ENCODE measurements at places on chromosomes 4 and X.

- no peak for DNase-seq
Measured at GRCh38 chr4:163165217-163166017, 1.3 kb downstream of the NAF1 start.

DNA sequence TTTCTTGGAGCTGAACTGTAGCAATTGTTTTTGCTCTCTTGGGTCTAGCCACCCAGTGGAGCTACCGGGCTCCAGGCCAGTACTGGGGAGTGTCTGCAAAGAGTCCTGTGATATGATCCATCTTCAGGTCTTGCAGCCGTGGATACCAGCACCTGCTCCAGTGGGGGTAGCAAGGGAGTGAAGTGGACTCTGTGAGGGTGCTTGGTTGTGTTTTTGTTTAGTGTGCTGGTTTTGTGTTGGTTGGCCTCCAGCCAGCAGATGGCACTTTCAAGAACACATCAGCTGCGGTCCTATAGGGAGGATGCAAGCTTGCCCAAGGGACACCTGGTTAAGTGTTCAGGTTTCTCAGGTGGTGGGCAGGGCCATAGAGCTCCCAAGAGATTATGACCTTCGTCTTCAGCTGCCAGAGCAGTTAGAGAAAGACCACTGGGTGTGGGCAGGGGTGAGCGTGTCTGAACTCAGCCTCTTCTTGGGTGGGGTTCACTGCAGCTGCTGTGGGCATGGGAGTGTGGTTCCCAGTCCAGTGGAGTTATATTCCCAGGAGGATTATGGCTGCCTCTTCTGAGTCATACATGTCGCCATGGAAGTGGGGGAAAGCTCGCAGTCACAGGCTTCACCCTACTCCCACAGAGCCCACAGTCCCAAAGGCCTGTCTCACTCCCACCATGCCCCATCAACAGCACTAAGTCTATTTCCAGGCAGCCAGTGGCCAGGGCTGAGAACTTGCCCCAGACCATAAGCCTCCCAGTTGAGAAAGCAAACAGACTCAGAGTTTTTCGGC lies 811.6 kb downstream of the GLUD2 start:
- no peak for DNase-seq

GRCh38 chr4:165758086-165758485 lies 115.0 kb upstream of the TLL1 start:
- no peak for DNase-seq

DNA sequence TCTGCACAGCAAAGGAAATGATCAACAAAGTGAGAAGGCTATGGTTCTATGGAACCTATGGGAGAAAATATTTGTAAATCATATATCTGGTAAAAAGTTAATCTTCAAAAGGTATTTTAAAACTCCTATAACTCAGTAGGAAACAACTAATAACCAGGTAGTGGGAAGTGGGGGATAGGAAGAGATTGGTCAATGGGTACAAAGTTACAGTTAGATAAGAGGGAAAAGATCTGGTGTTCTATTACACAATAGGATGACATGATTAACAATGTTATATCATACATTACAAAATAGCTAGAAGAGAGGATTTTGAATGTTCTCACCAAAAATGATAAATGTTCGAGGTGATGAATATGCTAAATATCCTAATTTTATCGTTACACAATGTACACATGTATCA lies 46.3 kb downstream of the NDNF start:
- DNase-seq, result no peak

DNA sequence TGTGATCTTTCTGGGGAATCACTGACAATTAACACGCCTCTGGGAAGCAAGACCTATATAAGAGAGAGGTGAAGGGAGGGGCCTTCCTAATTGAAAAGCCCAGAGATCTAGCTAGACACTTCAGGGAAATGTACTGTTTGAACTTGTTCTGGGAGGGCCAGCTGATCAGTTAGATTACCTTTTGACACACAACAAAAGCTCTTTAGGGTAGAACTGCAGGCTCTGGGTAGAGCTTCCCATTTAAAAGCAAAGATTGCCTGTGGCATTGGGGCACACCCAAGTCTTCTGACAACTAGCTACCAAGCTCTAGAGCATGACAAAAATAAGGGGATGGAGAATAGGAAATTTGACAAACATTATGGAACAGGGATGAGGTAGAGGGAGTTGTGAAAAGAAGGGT lies 26.3 kb downstream of the AREG start:
- DNase-seq, result no peak

- no peak for DNase-seq
Measured at GRCh38 chrX:65610040-65610439, 57.4 kb upstream of the MSN start.

DNA sequence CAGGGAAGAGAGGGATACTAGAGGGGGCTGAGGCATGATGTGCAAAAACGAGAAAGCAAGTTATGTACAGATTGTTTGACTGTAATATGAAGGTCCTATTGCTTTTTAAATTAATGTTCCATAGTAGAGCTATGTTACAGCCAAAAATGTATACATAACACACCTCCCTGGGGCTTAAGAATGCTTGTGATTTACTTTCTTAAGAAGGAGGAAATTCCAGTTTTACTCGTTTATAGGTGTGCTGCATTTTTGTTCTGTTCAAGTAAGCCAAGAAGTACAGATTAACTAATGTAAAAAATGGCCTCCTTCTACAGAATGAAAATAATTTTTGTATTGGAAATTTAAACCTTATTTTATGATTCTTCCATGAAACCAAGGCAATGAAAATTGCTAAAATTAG lies 614.4 kb upstream of the NR3C2 start:
- no peak for DNase-seq

- no peak for DNase-seq
Measured at GRCh38 chr4:57369446-57369845, 259.3 kb upstream of the IGFBP7 start.

GRCh38 chr4:154574311-154574710 lies 11.5 kb downstream of the FGB start:
- DNase-seq, result no peak

DNA sequence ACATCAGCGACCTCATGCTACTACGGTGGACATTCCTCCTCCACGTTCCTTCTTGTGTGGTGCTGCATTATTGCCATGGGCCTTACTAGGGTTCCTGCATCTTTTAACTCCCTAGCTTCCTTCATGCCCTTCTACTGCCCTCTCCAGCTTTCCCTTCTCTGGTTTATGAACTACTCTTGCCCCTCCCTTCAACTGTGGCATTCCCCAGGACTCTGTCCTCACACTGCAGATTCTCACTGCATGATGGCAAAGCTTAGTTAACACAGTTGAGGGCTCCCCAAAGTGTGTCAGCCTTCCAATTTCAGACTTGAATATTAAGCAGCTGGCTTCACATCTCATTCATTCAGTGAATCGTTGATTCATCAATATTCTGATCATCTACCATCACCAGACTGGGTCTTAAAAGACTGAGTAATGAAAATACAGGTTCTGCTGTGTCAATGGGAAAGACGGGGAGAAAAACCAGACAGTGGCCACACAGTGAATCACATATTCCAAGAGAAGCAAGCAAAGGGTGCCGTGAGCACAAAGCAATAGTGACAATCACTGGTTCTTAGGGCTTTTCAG lies 53.0 kb downstream of the ZFX start:
- DNase-seq, result no peak

GRCh38 chr4:10296730-10297129 lies 160.5 kb downstream of the ZNF518B start:
- DNase-seq, result no peak

DNA sequence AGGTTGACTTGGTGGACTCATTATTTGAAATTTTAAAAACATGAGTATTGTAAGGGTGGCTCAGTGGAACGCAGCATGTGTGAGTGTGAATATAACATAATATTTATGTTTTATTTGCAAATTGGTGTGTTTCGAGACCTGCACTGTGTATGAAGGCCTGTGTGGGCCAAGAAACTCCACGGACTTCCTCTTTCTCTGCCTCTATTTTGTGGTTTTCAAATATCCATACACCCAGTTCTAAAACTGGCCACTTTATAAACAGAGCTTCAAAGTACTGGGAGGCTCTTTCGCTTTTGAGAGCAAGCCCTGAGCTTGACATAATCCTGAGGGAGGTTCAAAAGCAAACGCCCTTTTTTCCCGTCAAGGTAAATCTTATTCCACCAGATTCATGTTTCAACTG lies 187.7 kb downstream of the GPAT3 start:
- DNase-seq, result no peak

DNA sequence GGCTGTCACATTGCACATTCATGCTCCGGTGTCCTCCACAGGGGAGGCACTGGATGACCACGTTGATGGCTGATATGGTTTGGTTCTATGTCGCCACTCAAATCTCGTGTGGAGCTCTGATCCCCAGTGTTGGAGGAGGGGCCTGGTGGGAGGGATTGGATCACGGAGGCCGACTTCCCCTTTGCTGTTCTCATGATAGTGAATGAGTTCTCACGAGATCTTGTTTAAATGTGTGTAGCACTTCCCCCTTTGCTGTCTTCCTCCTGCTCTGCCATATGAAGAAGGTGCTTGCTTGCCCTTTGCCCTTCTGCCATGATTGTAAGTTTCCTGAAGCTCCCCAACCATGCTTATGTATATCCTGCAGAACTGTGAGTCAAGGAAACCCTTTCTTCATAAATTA lies 22.3 kb upstream of the NAT8L start:
- DNase-seq, result no peak

DNA sequence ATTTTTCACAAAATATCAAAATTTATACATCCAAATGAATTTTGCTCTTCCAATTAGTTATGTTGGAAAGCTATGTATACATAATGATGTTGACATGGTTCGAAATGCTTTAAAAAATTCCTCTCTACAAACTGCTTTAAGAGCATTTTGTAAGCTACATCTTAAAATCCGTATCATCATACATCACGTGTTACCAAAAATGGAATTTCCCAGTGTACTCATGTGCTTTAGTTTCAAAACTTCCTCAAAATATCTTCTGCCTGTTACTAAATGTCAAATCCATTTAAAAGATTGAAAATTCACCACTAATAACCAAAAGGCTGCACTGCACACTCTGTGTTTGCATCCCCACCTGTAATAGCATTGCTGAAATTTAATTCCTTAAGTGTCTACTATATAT lies 87.9 kb downstream of the WDFY3 start:
- no peak for DNase-seq

DNA sequence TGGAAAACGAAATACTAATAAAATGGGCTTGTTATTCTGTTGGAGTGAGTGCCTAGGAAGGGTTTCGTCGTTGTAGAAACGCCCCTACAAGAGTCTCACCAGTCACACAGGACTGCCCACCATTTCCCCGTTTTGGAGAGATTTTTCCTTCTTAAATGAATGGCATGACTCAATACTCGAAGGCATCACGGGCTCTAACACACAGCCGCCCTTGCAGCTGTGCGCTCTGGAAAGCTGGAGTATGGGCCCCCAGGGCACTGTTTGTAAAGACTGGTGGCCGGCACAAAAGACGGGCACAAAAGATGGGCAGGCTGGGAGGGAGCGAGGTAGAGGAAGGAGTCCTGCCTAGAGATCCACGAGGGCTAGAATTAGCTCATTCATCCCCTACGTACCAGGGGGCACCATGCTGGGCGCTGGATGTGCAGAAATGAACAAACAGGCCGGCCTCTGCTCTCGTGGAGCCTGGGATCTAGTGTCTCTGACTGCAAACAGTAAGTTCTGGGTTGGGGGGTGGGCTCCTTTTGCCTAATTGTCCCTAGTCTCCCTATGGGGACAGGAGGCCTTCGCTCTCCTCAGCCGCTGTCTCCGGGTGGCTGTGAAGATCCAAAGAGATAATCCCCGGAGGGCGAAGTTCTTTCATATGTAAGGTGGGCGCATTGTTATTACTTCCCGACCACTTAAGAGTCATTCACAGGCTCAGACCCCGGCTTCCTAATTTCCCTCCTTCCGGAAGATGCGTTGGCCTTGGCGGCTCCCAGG lies 1.0 kb upstream of the SFRP2 start:
- DNase-seq, result no peak

DNA sequence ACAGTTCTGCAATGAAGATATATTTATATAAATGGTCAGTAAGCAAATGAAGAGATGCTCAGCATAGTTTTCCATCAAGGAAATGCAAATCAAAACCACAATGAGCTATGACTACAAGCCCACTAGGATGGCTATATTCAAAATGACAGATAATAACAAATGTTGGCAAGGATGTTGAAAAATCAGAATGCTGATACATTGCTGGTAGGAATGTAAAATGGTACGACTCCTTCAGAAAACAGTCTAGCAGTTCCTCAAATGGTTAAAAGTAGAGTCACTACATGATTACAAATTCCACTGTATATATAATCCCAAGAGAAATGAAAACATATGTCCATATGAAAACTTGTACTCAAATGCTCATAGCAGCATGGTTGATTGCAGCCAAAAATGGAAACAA lies 425.0 kb upstream of the ATOH1 start:
- DNase-seq, result no peak

- no peak for DNase-seq
Measured at GRCh38 chr4:164876700-164877324, at the start of gene APELA. Gene APELA (plus strand): TSS chr4:164877178. CDS start chr4:164877332, 154 bp downstream.

GRCh38 chr4:152920768-152921167 lies 15.4 kb upstream of the FHDC1 start:
- DNase-seq, result no peak

GRCh38 chr4:4618847-4619246 lies 77.0 kb upstream of the STX18 start:
- no peak for DNase-seq

DNA sequence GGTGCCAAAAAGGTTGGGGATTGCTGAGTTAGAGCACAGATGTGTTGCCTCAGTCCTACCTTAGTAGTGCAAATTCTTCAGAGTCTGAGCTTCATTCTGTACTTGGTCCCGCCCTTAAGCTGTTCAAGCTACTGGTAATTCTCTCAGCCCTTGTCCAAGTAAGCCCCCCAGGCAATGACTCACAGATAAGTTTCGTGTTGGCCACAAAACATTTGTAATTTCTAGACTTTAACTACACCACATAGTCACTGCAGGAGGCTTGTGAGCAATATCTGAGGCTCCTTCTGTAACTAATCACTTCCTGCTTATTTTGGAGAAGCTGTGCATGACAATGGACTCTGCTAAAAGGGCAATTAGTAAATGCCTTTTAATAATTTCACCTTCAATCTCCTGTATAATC lies 1420.5 kb downstream of the PCDH7 start:
- no peak for DNase-seq

DNA sequence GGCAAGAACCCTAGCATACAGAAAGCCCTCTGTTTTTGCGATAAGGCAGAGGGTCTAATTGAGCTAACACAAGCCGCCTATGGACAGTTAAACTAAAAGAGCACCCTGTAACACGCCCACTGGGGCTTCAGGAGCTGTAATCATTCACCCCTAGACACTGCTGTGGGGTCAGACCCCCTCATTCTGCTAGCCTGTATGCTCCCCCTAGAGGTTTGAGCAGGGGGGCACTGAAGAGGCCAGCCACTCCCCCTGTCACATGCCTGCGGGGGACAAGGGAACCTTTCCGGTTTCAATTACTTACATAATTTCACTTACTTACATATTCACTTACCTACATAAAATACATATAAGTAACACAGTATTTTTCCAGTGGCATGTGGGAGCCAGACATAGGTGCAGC lies 469.5 kb upstream of the FAM241A start:
- no peak for DNase-seq

DNA sequence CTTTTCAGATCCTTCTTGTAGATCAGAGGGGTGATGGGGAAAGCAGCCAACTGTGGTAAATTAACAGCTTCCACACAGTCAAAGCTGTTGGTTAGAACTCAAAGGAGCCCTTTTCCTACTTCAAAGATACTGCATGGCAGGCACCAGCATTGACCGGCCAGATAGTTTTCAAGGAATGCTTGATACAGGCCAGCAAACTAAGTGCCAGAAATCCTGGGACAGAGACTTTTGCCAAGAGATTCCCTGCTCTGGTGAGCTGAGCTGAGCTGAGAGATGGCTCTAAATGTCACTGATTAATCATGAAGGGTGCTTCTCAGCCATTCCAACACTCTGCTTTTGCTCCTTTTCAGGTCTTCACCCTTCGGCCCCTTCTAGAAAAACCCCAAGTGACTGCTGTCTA lies 131.6 kb upstream of the MED14 start:
- DNase-seq, result no peak

- DNase-seq, result no peak
Measured at GRCh38 chr4:6668391-6668790, 25.3 kb upstream of the S100P start.

All from stimulated activated CD8-positive, alpha-beta memory T cell treated with anti-CD3 and anti-CD28 coated beads, Interleukin-4, amount 100 ng/mL, for 1 hour (primary cell).